ENCODE measurements at places on chromosomes 7 and 10.

DNA sequence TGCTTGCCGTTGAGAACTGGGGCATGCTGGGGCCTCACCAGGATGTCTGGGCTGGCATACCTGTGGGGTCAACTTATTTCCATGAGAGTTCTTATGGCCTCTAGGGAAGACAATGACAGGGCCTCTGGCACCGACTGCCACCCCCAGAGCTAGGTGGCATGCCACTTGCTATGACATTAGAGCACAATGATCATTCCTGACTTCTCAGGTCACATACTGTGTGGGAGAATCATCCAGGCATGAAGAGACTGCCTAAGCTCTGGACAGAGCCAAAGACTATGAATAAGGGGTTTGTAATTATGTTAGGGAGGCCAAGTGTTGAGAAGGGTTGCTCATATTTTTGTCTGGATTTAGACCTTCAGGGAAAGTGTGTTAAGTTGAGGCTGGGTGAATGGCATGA, 97.5 kb downstream of the PTPN20 start:
- no peak for DNase-seq

DNA sequence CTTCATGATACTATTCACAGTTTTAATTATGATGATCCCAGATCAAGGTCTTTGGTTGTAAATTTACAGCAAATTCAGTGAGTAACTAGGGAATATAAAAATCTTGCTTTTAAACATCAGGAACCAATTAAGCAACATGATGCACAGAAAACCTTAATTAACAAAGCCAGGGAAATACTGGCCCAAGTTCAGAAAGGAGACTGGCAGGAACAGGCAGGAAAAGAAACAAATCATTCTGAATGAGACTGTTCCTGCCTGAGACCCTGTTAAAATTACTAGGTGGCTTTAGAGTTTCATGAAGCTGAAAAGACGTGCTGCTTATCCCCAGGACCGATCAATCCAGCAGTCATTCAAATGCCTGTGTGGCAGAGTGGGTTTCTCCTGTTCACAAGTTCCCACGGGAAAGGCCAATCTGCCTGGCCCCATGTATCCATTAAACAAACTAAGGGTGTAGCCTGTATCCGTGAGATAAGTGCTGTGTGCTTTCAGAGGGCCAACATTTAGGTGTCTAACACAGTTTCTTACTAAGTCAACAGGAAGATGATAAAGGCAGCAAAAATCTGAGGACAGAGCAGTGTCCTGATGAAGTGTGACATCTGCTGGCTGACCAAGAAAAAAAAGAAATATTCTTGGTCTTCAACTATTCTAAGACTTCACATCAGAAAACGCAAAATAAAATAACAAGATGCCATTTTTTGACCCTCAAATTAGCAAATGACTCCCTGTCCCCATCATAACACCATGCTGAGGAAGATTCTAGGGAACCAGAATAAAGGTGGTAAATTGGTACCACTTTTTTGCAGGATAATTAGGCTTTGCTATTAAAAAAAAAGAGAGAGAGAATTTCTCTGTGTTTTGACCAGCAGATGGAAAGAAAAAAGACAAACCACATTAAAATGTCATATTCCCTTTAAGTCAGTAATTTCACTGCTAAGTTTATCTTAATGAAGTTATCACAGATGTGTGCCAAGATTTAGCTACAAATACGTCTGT, 34.2 kb downstream of the PUS7 start:
- peak; percentile 29 for DNase-seq

DNA sequence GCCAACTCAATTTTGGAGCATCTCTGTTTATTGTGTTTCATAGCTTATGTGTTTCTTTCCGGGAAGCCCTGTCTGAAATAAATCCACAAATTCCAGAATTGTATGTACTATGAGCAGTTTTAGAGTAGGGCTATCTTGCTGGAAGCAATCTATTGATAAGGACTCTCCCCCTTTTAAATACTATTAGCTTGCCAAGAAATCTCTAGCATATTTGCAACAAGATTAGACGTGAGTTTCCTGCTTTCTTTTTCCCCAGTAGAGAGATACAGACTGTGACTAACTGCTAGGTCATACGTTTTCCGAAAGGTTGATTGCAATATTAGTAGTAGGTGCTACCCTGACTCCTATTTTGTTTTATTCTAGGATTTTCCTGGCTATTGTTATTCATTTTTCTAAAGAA, 277.0 kb downstream of the MALRD1 start:
- DNase-seq, result no peak

DNA sequence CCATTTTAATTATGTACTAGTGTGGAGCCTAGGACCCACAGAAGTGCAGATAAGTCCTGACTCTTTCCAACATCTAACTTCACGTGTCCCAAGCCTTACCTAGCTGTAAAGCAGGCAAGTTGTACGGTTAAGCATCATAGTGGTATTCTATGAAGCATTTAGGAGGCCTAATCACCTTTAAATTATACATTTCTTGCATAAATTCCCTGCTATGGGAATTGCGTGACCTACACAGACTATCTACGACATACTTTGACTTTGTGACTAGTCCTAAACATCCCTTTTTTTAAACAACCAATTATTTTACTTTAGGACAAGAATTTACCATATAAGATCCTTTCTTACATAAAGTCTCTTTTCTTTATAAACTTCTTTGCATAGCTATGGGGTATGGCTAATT, 37.7 kb upstream of the LRGUK start:
- no peak for DNase-seq

DNA sequence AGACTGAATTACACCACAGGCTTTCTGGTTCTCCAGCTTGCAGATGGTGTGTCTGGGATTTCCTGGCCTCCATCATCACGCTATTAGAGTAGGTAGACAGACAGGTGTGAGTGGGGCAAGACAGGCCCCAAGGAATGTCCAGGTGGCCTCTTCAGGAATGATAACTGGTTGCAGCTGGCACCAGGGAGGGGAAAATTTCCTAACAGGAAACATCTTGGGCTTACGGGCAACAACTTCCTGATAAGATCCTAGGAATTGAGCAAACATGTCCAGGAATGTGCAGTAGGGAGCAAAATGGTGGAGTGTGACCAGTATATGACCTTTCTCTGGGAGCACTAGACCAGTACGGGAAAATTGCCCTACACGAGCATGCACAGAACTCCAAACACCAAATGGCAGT, 11.3 kb downstream of the XRCC2 start:
- DNase-seq, result no peak

DNA sequence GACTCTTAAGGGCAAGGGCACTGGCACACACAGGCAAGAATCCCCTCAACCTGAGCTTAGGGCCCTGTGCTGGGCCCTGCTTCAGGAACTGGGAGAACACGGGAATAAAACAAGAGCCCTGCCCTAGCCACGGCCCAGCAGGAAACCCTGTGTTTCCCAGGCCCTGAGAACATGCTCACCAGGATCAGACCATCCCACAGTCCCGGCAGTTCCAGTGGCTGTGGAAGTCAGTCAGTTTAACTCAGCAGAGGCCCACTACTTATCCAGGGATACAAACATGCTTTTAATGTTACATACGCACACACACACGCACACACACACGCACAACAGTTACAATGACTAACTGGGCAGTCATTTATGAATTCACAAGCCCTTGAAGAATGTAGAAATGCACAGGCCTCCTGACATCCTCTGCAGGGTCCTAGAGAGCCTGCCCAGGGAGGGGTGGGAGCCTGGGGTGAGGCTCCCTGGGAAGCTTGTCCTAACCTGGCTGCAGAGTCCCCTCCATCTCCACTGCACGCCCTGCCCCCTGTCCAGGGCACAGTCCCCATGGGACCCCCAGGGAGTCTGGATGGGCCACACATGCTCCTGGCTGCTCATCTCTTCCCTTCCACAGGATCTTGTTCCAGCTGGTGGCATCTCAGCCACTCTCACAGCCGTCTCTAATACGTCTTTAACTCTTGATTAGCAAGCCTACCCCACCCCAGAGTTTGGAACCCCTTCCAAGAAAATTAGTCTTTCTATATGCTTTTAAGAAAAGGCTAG, 97.6 kb downstream of the TCERG1L start:
- DNase-seq, result no peak

GRCh38 chr10:22370320-22370719, 25.0 kb downstream of the SPAG6 start:
- no peak for DNase-seq

GRCh38 chr10:120432209-120432608, 24.8 kb upstream of the PLPP4 start:
- no peak for DNase-seq

GRCh38 chr7:126659124-126659523, 593.6 kb downstream of the GRM8 start:
- DNase-seq, result no peak

DNA sequence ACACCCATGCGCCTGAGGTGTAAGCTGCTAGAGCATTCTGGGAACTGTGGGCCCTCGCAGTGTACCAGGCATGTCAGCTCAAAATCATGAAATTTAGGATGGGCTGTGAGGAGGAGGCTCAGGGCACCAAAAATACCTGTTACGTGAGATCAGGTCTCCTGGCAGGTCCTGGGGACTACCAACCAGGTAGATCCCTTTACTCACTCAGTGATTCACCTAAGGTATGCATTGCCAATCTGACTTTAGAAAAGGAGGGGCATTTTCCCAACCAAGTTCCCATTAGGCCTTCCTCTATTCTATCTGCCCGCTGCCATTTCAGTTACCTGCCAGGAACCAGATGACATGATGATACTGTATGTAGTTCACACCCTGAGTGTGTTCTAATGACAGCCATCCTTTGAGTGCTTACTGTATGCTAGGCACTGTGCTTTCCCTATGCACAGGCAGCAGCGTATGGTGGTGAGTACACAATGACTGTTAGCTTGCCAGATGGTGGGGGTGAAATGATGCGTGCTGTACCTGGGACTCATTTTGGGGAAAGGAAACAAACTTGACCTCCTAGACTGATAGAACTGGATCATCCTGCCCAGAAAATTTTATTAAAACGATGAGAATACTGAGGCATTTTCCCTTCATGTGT, 62.0 kb downstream of the CFAP58 start:
- peak; percentile 29 for DNase-seq

- DNase-seq, result no peak
Measured at GRCh38 chr7:28957064-28957750, 923 bp downstream of the TRIL start.

GRCh38 chr10:27188897-27189296, 33.7 kb downstream of the MASTL start:
- no peak for DNase-seq

DNA sequence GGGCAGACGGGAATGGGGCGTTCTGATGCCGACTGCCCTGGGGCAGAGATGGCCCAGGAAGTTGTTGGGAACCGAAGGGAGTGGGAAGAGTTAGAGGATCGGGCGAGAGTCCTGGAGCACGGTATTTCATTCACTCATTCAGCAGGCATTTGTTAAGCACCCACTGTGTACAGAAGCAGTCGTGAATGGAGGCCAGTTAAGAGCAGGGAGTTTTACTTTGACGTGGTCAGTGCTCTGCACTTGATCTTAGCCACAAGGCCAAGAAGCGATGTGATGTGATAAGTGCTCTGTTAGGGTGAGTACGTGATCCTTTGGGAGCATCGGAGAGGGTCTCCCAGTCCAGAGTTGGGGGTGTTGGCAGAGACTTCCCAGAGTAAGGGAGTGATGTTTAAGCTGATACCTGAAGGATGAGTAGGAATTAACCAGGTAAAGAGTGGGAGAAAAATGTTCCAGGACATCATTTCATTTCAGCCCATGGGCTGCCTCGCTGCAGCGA, 890 bp downstream of the ZFYVE27 start:
- no peak for DNase-seq

GRCh38 chr7:45573661-45574415, at the start of gene ADCY1:
TSS of gene ADCY1 (plus strand) at chr7:45574368. CDS start at chr7:45574544, 176 bp downstream.
- DNase-seq, result no peak

- DNase-seq, result no peak
Measured at GRCh38 chr10:17200001-17200911, 1.2 kb downstream of the TRDMT1 start.

- no peak for DNase-seq
Measured at GRCh38 chr7:72055426-72055825, 356.7 kb downstream of the CALN1 start.

DNA sequence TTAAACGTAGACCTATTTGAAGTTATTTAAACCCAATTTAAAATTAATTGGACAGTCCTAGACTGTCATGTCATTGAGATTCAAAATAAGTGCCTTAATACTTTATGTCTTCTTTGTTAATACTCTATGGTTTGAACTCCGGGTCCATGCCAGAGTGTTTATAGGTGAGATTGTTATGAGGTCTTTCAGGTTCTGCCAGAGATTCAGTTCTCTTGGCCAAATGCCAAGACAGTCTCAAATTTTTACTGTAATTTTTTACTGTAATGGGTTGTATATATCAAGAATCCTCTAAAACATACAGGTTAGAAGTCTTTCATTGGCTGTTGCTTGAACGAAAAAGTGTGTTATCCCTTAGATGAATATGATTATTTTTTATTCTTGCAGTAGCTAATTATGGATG, 3.9 kb downstream of the ADD3 start:
- no peak for DNase-seq

DNA sequence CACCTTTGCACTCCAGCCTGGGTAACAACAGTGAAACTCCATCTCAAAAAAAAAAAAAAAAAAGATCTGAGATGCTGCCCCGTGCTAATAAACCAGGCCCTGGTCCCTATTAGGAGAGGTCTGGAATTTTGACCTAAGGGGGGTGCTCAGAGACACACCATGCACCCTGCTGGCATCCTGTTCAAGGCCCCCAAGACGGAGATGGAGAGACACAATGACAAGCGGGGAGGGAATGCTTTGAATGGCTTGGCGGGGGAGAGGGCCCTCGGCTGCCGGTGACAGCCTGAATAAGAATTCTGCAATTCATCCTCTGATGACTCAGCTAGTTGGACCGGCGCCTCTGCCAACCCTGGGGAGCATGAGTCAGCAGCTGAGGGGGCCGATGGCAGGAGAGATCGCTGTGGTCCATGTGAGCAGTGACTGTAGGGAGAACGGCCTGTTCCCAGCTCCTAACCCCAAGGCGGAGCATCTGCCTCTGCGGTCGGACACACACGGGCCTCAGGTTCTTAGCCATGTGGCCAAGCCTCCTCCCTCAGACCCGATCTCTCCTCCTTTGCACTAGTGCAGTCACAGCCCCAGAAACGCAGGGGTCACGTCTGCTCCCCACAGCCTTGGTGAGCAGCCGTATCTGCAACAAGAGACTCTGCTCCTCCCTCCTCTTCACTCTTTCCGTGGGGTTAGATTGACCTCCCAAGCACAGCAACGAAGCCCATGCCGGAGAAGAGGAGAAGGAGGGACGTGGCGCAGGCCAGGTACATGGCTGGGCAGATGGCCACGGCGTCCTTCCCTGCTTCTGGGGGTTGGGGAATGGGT, 14.9 kb downstream of the TRIM56 start:
- peak; percentile 81 for DNase-seq

DNA sequence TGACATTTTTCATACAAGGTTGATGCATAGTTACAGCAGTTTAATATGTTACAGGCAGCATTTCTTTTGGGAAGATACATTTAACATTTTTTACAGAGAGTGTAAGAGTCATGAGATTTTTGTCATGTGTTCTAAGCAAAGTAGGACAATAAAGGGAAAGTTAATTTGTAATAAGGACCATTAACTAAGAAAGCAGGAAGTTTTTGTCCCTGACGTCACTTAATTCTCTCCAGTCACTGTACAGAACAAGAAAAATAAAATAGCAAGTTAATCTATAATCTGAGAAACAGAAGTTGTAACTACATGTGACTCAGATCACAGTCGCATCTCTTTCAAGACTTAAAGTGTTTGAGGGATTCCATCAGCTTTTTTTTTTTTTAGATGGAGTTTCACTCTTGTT, 49.5 kb upstream of the CAPZA2 start:
- no peak for DNase-seq

- DNase-seq, result no peak
Measured at GRCh38 chr7:44276571-44277221, 48.7 kb downstream of the CAMK2B start.

- no peak for DNase-seq
Measured at GRCh38 chr10:103199488-103199887, 6.4 kb upstream of the NT5C2 start.

GRCh38 chr10:85151506-85151905, 823.1 kb downstream of the CCSER2 start:
- DNase-seq, result no peak
